Osteoblast (primary cell): ENCODE measurements at places on chromosomes 13 and 19.

GRCh38 chr13:25980255-25980654 lies 71.6 kb downstream of the SHISA2 start:
- DNase-seq, result peak; percentile 69

DNA sequence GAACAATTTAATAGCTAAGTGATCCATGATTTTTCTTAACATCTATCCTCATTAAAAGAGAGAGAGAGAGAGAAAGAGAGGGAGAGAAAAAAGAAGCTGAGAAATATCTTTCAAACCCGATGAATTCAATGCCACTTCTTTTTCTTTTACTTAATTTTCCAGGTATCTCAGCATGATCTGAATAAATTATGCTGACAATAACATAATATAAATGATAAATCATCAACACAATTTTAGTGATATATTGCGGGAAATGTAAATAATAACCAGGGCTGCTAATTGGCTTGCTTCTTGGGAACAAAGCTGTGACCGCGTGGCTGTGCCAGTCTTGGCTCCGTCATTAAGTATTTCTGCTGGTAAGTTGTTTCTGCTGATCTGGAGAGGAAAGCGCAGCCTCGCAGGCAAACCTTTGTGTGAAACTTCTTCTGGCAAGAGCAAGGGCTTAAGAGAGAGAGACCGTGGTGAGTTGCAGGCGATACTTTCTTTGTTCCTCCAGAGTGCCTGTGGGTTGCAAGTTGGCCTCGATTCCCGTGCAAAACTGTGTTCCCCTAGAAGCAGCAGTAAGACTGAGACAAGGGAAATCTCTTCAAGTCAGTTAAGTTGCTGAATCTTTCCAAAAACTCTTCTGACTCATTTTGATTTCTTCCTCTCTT lies 489.1 kb upstream of the TSHZ3 start:
- no peak for DNase-seq

DNA sequence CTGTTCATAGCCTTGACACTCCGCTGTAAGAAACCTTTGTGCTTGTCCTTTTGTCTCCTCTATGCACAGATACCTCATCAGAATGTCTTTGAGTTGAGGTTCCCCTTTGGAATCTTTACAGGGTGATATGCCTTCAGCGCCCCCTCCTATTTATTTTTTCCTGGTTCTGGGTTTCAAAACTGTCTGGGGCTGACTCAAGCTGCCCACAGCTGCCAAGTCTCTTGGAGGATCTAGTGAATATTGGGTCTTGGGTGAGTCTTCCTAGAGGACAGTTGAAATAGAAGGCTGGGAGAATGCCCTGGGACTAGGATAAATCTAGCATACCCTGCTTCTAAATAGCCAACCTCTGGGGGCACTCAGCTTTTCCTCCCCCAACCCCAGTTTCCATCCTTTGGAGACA lies 930 bp downstream of the ZNF136 start:
- DNase-seq, result peak; percentile 86

DNA sequence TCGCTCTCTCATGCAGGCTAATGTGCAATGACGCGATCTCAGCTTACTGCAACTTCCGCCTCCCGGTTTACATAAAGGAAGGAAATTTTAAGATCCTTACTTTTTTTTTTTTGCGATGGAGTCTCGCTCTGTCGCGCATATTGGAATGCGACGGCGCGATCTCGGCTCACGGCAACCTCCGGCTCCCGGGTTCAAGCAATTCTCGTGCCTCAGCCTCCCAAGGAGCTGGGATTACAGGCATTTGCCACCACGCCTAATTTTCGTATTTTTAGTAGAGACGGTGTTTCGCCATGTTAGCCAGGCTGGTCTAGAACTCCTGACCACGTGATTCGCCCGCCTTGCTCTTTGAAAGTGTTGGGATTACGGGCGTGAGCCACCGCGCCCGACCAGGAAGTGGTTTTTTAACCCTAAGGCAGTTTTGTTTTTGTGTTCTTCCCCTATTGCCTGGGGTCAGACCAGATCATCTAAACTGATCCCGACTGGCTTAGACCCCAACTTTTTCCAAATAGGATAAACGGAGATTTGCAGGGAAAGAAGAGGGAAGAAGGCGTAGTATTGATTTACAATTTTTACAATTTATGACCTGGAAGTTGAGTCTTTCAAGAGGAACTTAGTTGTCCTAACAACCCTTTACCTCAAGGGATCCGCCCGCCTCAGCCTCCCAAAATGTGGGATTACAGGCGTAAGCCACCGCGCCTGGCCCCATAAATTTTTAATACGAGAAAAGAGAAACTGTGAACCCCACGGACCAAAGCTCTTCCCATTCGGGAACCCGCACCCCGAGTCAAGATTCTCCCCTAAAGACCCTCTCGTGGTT lies 142.0 kb downstream of the ZNF737 start:
- DNase-seq, result peak; percentile 30

- DNase-seq, result no peak
Observed at GRCh38 chr13:57865600-57866294, 234.2 kb downstream of the PCDH17 start.

- DNase-seq, result no peak
Observed at GRCh38 chr13:106129993-106130392, 405.5 kb downstream of the EFNB2 start.

DNA sequence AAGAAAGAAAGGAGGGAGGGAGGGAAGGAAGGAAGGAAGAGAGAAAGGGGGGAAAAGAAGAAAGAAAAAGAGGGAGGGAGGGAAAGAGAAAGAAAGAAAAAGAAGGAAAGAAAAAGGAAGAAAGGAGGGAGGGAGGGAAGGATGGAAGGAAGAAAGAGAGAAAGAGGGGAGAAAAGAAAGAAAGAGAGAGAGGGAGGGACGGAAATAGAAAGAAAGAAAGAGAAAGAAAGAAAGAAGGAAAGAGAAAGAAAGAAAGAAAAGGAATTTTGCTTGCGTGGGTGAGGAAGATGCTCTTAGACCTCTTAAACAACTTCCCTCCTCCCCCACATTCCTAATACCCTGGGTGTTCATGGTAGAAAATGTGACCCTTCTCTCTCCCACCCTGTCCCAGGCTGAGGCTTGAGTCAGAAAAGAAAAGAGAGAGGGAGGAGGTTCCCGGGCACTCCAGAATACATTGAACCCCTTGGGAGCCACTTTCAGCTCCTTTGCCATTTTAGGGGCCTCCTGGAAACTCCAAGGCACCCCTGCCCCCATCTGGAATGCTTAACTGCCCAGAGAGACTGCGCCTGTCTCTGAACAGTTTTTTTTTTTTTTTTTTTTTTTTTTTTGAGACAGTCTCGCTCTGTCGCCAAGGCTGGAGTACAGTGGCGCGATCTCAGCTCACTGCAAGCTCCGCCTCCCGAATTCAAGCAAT lies 9.2 kb upstream of the KANK3 start:
- peak; percentile 85 for DNase-seq

GRCh38 chr13:33940898-33941297 lies 122.9 kb downstream of the RFC3 start:
- no peak for DNase-seq

DNA sequence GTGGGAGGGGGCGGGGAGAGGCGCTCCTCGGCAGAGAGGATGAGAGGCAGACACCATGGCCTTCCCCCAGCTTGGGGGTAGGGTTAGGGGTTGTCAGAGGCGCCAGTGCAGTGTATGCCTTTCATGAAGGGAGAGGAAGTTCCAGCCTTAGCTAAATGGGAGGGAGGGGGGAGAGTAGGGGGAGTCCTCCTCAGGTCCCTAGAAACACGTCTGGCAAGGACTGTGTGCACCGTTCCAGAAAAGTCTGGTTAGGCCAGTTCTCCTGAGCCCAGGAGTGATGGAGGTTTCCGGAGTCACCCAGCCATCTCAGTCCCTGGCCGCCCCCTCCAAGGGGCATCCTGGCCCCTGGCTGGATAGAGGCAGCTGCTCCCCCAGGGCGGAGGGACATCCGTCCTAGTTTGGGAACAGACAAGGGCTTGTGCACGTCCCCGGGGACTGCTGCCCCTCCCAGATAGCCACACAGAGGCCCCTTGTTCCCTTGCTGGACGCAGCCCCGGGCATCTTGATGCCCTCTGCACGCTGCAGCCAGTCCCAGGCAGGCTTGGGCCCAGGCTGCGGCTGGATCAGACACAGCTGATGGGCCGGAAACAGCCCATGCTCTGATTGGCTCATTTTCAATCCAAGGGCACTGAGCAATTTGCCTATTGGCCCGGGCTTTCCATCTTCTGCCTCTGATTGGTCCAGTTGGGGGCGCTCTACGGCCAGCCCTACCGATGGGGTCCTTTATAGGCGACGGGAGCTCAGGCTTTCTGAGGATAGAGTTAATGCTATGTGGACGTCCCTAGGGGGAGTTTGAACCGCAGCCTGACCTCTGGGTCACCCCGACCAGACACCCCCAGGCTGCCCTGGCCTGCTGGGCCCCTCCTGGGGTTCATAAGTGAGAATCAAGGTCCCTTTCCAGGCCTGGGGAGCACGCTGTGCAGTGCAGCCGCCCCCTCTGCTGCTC lies 3.8 kb downstream of the S1PR2 start:
- no peak for DNase-seq

DNA sequence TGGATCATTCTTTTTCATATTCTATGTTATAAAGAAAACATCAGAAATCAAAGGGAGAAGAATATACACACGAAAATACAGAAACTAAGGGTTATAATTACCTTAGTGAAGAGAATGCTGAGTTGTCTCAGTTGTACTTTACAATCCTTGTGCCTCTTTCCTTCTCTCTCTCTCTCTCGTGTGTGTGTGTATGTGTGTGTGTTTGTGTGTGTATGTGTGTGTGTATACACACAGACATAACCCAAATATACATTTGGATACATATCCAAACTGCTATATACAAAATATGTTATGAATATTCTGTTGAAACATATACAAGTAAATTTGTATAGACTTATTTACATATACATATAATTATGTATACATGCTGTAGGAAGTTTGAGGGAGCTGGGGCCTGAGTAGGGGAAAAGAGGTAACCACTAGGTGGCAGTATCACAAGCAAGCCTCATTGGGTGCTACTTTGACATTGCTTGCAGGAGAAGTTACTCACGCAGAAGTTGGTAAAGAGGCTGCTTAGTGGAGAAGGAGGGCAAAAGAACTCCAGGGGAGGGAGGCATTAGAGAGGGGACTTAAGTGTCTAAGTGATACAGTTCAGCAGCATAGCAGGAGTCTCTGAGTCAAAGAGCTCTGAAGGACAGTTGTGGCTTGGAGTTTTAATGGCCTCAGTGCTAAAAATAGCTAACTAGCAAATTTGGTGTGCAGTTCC lies 465.1 kb upstream of the PCDH20 start:
- no peak for DNase-seq

DNA sequence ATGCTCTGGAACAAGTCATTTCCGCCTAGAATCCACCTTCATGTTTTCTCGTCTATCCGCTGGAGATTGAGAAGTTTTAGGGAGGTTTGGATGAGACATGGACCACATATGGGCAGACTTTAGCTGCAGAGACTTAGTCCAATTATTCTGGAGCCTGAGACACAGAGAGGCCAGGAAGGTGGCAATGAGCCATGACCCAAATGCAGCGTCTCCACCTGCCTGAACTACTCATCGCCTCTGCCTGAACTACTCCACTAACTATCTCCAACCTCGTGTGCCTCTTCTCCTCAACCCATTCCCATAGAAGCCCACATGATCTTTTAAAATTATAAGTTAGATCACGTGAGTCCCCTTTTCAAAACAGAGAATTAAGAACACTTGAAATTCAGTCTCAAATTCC lies 5.6 kb downstream of the PLEKHA4 start:
- no peak for DNase-seq

GRCh38 chr13:101623470-101624209 lies 171.2 kb downstream of the ITGBL1 start:
- DNase-seq, result no peak

- DNase-seq, result no peak
Observed at GRCh38 chr13:41490371-41491015, 33.1 kb downstream of the RGCC start.

DNA sequence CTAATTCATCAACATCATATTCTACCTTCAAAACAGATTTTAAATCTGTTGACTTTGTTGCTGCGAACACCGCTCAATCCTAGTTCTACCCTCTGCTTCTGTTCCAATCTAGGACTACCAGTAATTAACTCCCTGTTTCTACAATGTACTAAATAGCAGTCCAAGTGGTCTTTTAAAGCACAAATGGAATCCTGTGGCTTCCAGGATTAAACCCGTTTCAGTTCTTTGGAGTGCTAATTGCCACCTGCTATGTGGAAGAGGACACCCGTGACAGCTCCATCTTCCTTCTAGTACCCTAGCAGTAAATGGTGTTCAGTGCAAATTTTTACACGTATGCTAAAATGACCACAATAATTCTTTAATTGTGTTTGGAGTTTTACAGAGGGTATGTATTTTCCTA lies 232.1 kb downstream of the TDRD3 start:
- DNase-seq, result no peak

DNA sequence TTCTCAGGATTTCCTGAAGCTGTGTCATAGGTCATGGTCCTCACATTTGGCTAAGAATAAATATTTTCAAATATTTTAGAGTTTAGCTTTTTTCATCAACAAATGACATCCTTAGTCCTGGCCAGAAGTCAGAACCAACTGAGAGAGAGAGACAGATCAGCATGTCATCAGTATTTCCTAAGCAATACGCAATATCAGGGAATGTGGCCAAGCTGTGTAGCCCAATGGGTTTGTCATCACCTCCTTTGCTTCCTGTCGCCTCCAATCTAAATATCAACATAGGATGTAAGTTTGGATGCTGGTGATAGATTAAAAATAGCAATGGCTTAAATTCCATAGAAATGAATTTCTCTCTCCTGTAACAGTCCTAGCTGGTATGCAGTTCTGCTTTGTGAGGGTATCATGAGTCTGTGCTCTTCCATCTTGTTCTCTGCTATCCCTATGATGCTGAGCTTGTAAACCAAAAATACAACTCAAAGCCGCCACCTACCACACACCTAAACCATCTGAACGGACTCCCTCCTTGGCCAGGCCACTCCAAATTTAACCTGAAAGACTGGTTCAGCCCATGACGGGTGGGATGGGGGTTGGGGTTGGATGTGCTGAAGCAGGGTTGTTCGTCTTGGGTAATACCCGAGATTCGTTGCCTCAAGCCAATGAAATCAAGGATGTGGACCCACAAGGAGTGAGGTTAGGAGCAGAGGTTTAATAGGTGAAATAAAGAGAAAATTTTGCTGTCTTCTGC lies 10.0 kb upstream of the IGSF23 start:
- DNase-seq, result peak; percentile 90

- no peak for DNase-seq
Observed at GRCh38 chr19:6685482-6685881, 15.5 kb upstream of the TNFSF14 start.

DNA sequence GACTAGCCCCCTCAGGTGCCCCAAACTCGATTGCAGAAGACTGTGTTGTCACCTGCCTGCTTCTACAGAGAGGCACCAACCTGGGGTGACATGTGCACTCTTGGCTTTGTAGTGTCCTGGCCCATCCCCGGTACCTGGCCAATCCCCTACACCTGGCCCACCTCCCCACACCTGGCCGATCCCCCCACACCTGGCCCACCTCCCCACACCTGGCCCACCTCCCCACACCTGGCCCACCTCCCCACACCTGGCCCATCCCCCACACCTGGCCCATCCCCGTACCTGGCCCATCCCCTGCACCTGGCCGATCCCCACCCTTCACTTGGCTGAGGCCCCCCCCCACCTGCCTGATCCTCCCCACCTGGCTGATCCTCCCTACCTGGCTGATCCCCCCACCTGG lies 25.4 kb downstream of the ATP11A start:
- DNase-seq, result no peak
